ENCODE measurements at places on chromosomes 4 and X. TPM values are rescaled to one million over a fixed set of nuclear protein-coding genes. Genes with fewer than 3 reads are reported as not detected.

SPIN2A gene
- total RNA-seq: 0.64 TPM

MAML3 gene
- total RNA-seq: 5.8 TPM

DNA sequence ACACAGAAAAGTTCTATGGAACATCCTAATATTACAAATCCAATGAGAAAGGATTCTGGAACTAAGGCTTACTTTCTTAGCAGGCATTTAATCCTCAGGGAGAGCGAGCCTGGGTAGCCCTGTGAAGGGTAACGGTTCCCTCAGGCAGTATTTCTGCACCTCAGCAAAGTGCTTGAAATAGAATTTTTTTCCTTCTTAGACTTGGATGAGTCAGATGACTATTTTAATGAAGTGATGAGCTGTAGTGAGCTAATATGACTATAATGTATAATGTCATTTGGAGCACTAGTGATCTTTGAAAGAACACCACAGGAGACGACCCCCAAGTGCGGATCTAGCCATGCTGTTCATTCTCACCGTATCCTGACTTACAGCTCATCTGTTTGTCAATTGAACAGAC, 493.0 kb upstream of the FAM241A start:
- DNase-seq: no peak

DNA sequence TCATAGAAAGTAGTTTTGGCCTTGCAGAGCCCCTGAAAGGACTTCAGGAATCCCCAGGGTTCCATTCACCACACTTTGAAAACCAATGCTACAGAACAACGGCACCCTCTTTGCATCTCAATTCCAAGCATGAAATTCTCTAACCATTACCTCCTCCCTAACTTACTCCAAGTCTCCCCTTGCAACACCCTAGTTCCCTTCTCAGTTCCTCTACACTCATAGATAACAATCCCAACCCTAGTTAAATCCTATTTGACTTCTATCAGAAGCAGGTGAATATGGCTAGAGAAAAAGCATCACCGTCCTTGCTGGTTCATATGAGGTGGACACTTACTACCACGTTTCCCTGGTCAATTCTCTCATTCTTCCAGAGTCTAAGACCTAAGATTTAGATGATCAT, 2.4 kb downstream of the RCHY1 start:
- DNase-seq: no peak

GRCh38 chr4:59247032-59247431, 1953.1 kb upstream of the ADGRL3 start:
- DNase-seq: peak; percentile 2

Measured in left lung (tissue), 14 donors.